ENCODE measurements at places on chromosomes 6 and 20. TPM values are rescaled to one million over a fixed set of nuclear protein-coding genes. Genes with fewer than 3 reads are reported as not detected.

CST7 gene
- not detected for total RNA-seq

COL12A1 gene
- 233 TPM for total RNA-seq

RAET1G gene
- total RNA-seq: 0.16 TPM

- no peak overlapping the region for H3K4me3 ChIP-seq
- no peak overlapping the region for H3K27ac ChIP-seq
- H3K27me3 ChIP-seq: no peaks in the 10 kb centered on the region
- peak; percentile 24 for DNase-seq
- peaks cover 4% of the 10 kb centered on the region for H3K4me1 ChIP-seq
Measured at GRCh38 chr6:22189946-22190345, 106.9 kb downstream of the PRL start.

DNA sequence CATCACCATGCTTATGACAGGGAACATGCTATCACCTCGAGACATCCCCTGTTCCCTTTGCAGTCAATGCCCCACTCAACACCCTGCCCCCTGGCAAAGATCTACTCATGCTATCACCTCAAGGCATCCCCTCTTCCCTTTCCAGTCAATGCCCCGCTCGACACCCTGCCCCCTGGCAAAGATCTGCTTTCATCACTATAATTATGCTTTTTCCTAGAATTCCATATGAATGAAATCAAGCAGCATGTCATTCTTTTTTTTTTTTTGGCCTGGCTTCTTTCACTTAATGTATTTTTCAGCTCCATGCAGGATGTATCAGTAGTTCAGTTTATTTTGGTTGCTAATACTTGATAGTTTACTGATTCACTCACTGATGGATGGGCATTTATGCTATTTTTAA, 554.9 kb downstream of the CDH26 start:
- no peak overlapping the region for H3K4me3 ChIP-seq
- H3K36me3 ChIP-seq: no peaks in the 10 kb centered on the region
- H3K27ac ChIP-seq: peak overlapping the region; percentile 60
- H3K27me3 ChIP-seq: no peaks in the 10 kb centered on the region

GRCh38 chr20:58636983-58637421, 14.1 kb upstream of the STX16 start:
- H3K4me1 ChIP-seq: peaks cover 26% of the 10 kb centered on the region
- H3K36me3 ChIP-seq: no peaks in the 10 kb centered on the region
- DNase-seq: no peak
- H3K27ac ChIP-seq: no peak overlapping the region

Data from SJSA1 (cell line).